ENCODE measurements at places on chromosomes 5 and 9.

- DNase-seq = no peak
Measured at GRCh38 chr5:168151041-168151440, 140.4 kb upstream of the WWC1 start.

GRCh38 chr9:98240475-98240874 lies 15.0 kb downstream of the TBC1D2 start:
- no peak for DNase-seq

DNA sequence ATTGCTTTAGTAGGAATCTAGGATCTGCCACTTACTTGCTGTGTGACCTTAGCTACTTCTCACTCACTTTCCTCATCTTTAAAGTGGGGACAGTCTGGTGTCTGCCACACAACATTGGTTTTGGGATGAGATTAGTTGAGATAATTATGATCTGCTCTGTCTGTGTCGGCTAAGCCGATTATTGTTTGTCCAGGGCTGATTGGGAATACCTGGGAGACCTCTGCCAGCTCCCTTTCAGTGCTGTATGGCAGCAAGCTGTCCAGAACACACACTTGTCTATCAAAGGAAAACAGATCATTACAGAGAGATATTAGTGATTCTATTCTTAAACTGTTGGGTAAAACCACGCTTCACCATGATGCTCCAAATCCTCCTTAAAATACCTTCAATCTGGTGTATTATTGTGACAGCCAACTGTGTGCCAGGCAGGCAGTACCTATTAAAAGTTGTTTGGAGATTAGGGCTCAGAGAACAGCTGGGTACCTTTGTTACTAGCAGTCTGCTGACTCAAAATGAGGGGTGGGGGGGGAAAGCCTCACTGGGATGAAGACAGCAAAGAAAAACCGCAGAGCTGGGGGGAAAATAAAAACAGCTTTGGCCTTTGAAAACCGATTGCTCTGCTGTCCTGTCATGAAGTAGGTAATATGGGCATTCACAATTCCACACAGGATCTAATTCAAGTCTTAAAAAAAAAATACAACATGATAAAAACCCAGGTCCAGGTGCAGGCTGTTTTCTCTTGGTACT lies 458.4 kb upstream of the C9orf72 start:
- DNase-seq = no peak

DNA sequence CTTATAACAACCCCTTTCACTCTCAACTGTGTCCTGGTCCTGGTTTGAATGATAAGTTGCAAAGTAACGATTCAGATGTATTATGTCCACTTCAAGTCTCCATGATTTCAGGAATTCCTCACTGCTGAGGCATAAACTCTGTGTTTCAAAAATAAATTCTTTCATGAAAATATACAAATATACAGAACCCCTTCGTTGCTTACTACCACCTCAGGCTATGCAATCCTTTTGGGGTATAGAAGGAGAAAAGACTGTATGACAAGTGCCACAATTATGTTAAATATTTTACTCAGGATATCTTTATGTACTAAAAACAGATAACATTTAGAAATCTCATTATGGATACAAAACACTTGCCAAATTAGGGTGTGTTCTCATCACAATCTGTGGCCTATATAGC lies 190.7 kb downstream of the KCTD16 start:
- no peak for DNase-seq

GRCh38 chr5:92513067-92513466 lies 1068.0 kb downstream of the NR2F1-AS1 start:
- no peak for DNase-seq

DNA sequence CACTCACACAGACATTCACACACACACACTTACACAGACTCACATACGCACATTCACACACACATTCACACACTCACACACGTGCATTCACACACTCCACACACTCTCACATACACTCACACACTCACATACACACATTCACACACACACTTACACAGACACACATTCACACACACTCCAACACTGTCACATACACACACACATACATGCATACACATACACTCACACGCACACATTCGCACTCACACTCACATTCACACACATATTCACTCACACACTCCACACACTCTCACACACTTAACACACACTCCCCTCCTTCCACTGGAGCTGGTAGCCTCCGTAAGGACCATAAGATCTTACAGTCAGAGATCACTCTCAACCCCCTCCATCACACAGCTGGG lies 26.2 kb downstream of the CAMK2A start:
- DNase-seq = no peak

DNA sequence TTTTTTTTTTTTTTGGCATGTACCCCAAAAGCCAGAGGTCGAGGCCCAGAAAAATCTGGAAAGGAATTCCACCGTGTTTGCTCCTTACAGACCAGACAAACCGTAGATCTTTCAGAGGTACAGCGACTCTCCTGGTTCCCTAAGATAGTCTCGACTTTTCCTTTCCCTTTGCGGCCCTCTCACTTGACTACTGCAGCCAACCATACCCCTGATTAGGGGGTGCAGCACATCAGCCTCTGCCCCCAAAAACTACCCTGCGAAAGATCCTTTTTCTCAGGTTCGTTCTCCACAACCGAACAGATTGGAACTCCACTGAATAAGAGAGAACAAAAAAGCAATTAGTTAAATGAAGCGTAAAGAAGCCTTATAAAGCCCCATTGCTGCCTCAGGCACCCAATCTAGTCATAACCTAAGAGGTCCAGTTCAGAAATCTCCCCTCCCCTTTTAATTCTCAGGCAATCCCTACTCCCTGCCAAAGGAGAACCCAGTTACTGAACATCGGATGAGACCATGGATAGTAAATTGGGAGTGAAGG lies 379 bp upstream of the TICAM2 start:
- DNase-seq = no peak

GRCh38 chr5:53882006-53882675 lies 321.7 kb downstream of the NDUFS4 start:
- DNase-seq = no peak

GRCh38 chr5:167754501-167755021 lies 536.9 kb upstream of the WWC1 start:
- peak; percentile 74 for DNase-seq

- DNase-seq = no peak
Measured at GRCh38 chr5:146564007-146564762, 48.2 kb upstream of the GPR151 start.

DNA sequence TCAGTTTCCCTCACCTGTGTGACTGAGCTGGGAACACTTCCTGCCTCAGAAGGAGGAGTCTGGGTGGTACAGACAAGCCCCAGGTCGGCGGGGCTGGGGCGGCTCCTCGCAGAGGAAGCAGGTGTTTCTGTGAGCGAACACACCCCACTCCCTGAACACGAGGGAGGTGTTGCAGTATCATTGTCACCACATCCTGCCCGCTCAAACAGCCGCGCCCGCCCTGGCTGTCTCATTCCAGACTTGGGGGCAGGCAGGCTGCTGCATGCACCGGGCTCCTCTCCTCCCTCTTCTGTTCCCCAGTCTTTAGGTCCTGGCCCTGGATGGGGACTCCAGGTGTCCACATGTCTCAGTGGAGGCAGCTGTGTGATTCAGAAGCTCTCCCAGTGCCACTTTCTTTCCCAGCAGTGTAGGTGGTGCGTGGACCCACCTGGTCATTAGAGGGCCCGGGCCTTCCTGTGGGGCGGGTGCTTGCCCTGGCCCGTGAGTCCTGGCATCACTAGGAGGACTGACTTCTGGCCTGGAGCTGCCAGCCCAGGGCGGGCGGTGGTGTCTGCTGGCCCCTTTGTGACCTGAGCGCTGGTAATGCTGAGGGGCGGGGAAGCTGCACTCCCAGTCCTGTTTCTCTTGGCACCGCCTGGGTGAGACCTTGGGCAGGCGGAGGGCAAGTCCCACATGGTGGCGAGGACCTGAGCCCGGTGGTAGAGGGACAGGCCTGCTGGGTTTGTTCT lies 18.3 kb upstream of the PHYHD1 start:
- no peak for DNase-seq

- no peak for DNase-seq
Measured at GRCh38 chr5:141328231-141328630, 2.1 kb upstream of the PCDHGA1 start.

DNA sequence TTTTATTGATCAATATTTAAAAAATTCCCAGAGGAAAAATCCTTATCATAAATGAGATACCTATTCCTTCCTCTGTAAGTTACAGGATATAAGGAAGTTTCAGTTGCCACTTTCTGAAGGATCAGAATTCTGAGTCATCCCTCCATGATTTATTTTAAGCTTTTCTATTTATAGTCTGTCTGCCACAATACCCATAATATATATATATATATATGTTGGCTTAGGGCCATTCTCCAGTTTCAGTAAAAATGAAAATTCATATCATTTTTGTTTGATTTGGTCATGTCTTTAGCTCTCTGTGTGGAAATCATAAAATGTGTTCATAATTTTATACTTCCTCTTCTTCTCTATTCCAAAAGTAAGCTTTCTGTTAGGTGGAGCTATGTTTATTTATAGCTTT lies 215.8 kb upstream of the CYLC2 start:
- no peak for DNase-seq

- DNase-seq = peak; percentile 26
Measured at GRCh38 chr5:137316346-137316736, 182.8 kb downstream of the SPOCK1 start.

All from AG20443 (cell line).